Lung (tissue), 17 donors: ENCODE measurements at places on chromosomes 13 and 19.
A peak's percentile ranks its signal among the peaks of the same experiment; 100 is the strongest.

GRCh38 chr13:83311886-83312577, 570.2 kb downstream of the SLITRK1 start:
- no peak for DNase-seq

DNA sequence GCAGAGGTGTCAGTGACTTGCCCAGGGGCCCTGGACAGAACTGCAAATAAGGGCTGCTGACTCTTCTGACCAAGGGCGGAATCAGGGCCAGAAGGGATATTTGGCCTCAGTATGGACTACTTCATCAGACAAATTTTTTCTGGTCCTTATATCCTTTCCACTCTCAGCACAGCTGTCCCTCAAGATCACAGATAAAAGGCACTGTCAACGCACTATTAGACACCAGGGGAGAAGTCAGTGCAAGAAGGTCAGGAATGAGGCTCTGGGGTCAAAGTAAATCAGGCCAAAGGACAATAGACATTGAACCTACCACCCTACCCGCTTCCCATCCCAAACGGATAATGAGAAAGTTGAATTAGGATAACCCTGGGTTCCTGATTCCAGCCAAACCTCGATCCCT, 657.6 kb downstream of the UQCRFS1 start:
- no peak for DNase-seq

- no peak for DNase-seq
Observed at GRCh38 chr13:100075700-100076587, 12.9 kb upstream of the PCCA start.

DNA sequence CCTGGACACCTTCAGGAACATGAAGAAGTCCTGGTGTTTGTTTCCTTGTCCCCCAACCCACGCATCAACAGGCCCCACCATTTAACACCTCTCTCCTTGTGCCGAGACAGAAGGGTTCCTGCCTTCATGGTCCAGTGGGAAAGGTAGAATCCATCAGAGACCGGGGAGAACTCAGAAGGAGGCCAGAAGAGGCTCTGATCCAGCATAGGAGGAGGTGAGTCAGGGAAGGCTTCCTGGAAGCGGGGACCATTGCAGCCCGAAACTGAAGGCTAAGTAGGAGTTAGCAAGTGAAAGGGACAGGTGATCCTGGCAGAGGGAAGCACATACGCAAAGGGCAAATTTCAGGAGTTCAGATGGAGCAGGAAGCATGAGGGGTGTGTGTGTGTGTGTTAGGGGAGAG, 484 bp downstream of the ICAM3 start:
- no peak for DNase-seq

DNA sequence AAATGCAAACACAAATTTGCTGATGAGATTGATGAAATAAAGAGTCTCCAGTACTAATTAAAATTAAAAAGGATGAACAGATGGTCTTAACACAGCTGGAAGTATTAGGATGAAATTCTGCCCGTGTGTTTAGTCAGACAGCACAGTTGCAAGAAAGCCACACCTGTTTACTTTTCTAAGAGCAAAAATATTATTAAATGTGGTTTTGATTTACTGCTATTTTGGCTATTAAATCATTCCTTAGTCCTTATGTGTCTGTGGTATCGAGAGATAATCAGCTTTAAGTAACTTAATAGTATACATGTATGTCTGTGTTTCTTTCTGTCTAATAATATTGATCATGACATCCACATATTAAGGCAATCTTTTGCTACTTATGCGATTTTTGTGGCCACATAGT, 494.9 kb downstream of the GPC6 start:
- DNase-seq = no peak

DNA sequence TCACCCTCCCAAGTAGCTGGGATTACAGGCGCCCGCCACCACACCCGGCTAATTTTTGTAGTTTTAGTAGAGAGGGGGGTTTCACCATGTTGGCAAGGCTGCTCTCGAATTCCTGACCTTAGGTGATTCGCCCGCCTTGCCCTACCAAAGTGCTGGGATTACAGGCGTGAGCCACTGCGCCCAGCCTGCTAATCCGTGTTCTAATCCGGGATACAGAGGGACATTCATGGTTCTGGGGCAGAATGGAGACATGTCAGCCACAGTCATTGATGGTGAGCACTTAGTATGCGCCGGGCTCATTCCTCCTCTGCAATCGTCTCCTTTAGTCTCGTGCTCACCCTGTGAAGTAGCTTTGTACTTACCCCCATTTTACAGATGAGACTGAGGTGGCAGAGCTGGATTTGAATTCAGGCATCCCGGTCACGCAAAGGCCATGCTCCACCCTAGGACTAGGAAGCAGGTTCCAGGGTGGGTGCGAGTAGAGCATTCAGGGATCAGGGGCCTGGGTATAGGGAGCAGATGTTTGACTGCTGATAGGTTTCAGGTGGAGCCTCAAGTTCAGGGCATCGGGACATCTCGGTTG, 8.2 kb downstream of the RRAS start:
- no peak for DNase-seq

- no peak for DNase-seq
Observed at GRCh38 chr13:53112522-53112921, 83.9 kb downstream of the OLFM4 start.

- peak; percentile 92 for DNase-seq
Observed at GRCh38 chr13:107217251-107217650, 649.3 kb upstream of the ARGLU1 start.

GRCh38 chr19:40344422-40344821, 3.8 kb downstream of the C19orf47 start:
- no peak for DNase-seq

DNA sequence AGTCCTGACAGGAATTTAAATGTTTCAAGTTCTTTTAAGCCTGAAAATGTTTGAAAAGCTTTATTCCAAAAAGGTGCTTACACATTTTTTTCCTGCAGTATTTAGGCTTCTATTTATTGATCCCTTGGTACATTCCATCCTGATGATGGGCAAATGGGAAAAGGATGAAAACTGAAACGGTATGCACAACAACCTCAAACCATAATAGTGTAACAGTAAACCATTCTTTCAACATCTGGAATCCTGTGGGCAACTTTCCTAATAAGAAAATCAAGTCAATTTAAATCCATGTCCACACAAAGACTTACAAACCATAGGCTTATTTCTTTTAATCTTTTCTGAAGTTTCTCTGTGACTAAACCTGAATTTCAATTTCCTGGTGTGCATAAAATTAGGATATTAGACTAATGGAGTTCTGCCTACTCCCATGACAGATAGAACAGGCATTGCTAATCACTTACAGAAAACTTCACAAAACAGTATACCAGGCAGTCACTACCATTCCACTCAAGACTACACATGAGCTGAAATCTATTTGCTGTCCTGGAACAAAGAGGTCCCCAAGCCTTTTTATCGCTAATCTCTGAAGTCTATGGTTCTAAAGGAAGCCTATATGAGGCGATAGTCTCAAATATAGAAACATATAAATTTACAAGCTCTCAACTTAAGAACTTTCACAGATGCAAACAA, 103.3 kb downstream of the DLEU7 start:
- DNase-seq = no peak

- peak; percentile 61 for DNase-seq
Observed at GRCh38 chr19:47573071-47574026, at the start of gene ZNF541. ZNF541 (minus strand) TSS chr19:47573148; CDS start chr19:47555856, 17,292 bp downstream.

GRCh38 chr19:31266731-31267130, 82.5 kb downstream of the TSHZ3 start:
- no peak for DNase-seq

GRCh38 chr19:7522923-7523667, 671 bp downstream of the MCOLN1 start:
- DNase-seq = no peak

GRCh38 chr19:28074773-28075172, 1138.2 kb downstream of the UQCRFS1 start:
- no peak for DNase-seq

- no peak for DNase-seq
Observed at GRCh38 chr19:1690699-1691307, 38.4 kb upstream of the TCF3 start.

DNA sequence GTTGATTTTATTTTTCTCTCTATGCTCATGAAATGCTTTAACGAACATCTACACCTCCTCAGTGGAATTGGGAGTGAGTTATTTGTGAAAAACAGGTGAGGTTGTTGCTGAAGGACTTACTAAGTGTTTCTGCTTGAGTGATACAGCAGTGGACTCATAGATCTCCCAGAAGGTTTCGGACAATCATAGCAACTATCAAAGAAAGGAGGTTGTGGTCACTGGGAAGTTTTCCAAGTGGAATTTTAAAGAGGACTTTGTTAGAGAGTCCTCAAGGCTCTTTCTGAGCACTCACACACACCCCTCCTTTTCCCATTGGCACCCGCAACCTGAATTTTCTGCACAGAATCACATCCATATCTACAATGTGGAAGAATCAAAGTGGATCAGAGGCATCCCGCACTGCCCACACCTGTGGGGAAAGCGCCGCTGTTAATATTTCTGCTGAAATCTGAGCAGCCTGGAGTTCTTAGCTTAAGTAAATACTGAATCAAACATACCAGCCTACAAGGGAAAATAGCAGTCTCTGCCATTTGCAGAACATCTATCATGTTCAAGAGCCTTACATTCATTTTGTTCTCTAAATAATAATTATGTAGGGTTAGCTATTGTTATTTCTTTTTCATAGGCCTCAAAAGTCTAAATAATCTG, 719.4 kb downstream of the DIAPH3 start:
- DNase-seq = no peak

DNA sequence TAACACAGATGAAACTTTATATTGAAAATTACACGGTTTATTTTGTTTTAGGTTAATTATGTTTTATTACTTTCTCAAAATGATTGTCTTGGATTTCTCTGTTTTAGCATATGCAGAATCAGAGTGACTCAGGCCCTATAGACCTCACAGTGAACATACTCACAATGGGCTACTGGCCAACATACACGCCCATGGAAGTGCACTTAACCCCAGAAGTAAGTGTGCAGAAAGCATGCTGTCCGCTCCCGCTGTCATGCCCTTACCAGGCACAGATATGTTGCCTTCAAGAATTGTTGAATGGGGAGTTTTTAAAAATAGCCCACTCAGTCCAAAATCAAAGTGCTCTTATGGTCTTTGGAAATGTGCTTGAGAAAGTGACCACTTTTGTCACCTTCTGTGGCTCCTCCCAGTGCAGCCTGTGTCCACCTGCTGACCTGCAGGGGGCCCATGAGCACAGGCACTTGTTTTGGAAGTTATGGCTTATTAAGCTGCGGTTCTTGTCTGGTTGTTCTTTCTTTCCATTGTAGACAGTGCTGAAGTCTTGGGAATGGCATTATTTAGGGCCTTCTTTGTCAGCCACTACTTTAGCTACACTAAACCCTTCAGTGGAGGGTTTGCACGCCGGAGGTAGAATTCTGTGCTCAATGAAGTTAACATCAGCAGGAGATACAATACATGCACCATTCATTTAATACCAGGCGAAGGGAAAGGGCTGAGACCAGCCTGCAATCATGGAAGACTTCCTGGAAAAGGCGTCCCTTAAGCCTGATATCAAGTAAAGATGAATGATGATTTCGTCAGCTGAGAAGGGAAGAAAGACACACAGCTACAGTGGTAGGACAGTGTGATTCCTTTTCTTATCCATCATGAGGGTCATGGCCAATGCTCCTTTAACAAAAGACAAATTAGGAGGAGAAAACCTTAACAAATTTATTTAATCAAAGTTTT, 36.7 kb downstream of the CUL4A start:
- no peak for DNase-seq
